ENCODE measurements at places on chromosomes 2 and 18.

DNA sequence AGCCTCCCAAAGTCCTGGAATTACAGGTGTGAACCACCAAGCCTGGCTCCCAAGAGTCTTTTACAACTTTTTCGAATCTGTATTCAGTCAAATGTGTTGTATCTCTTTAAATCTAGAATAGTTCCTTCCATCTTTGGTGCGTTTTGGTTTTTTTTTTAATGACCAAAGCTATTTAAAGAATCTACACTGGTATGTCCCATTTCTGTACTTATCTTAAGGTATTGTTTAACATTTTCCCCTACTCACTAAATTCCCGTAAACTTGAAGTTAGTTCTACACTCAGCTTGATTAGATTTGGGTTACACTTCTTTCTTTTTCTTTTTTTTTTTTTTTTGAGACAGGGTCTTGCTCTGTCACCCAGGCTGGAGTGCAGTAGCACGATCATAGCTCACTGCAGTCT, 63.8 kb downstream of the TMEM237 start:
- DNase-seq: no peak

GRCh38 chr2:106208874-106209273, 14.8 kb upstream of the UXS1 start:
- no peak for DNase-seq

DNA sequence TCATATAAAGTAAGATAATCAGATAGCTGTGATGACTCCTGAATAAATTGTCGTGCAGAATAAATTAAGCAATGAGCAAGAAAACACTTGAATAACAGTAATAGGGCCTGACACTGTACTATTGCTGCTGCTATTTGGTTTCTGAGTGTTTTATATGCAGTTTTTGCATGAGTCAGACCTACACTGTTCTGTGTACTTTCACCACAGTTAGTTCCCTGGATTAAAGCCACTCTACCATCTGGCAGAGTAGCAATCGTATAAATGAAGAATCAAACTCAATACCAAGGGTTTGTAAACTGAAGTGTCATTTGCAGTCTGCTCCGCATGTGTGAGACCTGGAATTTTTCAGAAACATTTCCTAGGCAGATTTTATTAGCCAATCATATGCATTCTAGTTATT, 398.6 kb upstream of the CDH7 start:
- no peak for DNase-seq

GRCh38 chr2:60552078-60552850, 1.2 kb downstream of the BCL11A start:
- no peak for DNase-seq

GRCh38 chr2:20175267-20175666, 49.7 kb downstream of the SDC1 start:
- no peak for DNase-seq

GRCh38 chr2:179655627-179656026, 205.8 kb downstream of the ZNF385B start:
- no peak for DNase-seq

GRCh38 chr18:52465391-52465790, 125.4 kb downstream of the DCC start:
- no peak for DNase-seq

DNA sequence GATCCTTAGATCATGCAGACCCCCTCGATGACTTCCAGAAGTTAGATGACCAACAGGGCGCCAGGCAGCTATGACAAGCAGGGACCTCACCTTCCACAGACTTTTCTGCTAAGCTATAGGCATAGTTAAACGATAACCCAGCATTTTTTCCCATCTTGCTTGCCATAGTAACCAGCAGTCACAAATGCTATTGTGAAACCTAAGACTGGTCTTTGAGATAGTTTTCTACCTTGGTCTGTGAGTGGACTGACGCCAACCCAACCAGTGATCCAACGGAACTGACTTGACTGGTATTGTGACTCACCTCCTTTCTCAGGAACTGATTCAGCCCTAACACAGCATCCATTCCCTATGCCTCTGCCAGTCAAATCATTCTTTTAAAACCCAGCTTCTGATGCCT, 361.2 kb downstream of the LRRTM4 start:
- no peak for DNase-seq

- DNase-seq: no peak
Measured at GRCh38 chr2:9639000-9639602, 8.3 kb upstream of the YWHAQ start.

DNA sequence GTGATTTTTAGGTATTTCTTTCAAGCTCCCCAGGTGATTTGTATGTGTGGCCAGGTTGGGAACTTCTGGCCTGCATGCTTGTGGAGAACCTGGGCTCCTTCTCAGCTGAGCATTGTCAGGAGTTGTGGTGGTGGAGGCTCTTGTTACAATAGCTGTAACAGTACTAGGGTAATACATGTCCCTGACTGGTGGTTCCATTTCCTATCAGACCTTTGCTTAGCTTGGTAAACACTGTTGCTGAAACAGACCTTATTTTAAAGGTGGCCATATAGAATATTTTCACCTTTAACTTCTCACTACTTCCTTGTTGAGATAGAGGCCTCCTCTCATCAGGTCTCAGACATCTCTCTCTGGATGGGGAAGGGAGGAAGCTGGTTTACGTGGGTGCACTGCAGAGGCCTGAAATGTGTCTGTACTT, 79.2 kb downstream of the SETBP1 start:
- no peak for DNase-seq

- DNase-seq: no peak
Measured at GRCh38 chr2:206764673-206765241, 371 bp downstream of the MDH1B start.

DNA sequence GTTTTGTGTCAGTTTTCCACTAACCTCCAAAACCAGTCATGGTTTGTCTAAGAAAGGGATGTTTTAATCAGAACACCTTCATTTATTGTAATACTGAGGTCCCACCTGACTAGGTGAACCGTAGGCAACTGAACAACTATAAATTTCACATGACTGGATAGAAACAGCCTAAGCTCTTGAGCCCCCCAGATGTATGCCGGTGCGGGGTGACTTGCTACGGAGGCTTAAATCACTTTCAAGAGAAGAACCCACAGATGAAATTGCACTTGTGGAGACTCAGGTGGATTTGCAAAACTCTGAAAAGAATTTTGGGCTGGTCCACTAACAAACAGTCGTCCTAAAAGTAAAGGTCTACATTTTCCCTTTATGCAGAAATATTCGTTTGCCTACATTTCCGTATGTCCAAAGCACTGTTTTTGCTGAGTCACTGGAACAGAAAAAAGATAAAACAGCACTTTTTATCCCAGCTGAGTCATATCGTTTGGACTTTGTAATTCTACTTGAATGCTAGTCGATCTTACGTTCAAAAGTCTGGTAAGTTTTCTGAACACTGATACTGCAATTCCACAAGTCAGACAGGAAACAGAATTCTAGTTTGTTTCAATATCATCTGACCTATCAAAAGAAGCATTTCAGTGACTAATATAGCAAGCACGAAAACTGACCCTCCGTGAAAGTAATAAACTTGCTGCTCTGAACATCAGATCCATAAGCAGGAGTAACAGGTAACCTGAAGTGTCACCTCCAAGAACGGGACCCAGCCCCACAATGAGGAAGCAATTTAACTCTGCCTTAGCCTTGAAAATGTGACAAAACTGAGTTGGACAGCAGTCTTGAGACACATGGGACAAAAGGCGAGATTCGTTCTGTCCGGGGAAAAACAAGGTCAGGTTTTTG, 18.1 kb downstream of the ZNF516 start:
- no peak for DNase-seq

DNA sequence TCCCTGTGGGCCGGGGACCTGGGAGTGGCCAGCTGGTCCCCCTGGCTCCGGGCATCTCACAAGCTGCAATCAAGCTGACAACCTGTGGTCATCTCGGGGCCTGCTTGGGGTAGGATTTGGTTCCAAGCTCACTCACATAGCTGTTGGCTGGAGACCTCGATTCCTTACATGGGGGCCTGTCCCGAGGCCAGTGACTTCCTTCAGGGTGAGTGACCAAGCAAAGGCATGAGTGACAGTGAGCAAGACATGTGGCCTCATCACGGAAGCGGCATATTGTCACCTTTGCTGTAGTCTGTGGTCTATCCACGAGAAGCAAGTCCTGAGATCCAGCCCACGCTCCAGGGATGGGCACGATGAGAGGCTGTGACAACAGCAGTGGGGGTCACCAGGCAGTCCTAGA, 131.4 kb upstream of the ID2 start:
- DNase-seq: no peak

- no peak for DNase-seq
Measured at GRCh38 chr18:1013951-1014350, 109.3 kb downstream of the ADCYAP1 start.

DNA sequence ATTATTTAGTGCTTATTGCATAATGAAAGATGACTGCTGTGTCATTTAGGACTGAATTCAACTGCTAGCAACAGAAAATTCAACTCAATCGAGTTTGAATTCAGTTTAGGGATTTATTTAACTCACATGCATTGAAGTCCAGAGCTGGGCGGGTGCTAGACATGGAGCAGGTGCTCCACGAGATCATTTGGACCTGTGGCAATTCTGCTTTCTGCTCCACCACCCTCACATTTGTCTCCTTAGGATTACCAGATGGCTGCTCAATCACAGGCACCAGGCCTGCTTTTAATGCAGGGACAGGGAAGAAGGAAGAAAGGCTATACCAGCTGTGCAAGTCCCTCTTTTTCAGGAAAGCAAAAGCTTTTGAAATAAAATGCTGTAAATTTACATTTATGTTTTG, 572.9 kb upstream of the SLC8A1 start:
- no peak for DNase-seq

DNA sequence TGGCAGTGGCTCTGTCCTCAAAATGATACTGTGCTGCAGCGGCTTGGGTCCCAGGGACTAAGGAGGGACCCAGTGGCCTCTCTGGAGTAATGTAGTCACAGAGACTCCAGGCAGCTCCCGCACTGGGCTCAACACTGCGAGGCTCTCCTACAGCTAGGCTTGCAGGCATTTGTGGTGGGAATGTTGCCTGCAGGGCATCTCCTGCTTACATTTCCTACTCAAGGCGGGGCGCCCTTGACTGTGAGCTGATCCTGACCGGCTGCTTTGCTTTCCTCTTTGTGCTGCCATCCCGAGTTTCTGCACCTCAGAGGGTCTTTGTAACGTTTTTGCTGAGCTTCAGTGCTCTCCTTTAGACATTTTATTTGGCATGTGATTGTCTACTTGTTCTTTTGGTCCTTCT, 177.4 kb upstream of the FN1 start:
- DNase-seq: no peak

- no peak for DNase-seq
Measured at GRCh38 chr18:54766634-54767033, 61.6 kb upstream of the RAB27B start.

DNA sequence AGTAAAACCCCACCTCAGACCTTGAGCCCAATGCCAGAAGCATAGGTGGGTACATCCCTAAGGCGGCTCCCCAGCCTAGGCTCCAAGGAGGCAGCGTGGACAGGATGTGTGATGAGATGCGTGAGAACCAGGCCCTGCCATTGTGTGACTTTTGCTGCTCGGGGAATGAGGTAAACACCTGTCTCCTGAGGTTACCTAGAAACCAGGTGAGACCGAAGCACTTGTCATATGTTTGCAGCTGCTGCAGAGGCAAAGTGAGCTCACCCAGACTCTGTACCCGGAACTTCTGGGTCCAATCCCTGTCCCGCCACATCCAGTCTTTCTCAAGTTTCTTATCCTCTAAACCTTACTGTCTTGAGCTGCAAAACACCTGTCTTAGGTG, 3.4 kb downstream of the FBLN7 start:
- no peak for DNase-seq

- no peak for DNase-seq
Measured at GRCh38 chr2:37189452-37190153, 1.1 kb upstream of the SULT6B1 start.

DNA sequence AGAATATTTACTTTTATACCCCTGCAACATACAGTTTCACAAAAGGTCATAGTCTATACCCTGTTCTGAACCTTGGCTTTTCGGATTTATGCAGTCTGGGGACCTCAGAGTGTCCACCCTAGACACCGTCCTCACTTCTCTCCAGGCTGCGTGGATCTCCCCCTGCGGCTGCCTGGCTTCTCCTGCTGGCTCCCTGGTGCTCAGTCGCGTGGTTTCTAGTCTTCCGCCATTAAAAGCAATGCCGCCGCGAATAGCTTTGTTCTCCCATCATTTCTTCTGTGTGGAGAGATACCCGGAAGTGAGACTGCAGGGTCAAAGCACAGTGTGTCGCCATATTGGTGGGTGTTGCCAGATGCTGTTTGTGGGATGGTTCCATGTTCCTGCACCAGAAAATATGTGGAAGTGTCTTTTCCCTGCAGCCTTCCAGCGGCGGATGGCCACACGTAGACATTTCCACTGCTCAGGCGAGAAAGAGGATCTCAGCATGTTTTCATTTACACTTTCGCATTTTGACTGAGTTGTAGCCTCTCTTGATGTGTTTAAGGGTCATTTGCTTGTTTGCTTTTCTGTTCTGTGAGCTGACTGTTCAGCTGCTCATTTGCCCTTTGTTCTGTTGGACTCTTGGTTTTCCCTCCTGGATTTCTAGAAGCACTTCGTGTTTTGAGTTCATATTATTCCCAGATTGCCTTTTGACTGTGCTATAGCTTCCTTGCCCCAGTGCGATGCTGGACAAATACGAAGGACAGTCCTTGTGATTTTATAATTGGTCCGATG, 22.9 kb upstream of the ASB1 start:
- DNase-seq: no peak

DNA sequence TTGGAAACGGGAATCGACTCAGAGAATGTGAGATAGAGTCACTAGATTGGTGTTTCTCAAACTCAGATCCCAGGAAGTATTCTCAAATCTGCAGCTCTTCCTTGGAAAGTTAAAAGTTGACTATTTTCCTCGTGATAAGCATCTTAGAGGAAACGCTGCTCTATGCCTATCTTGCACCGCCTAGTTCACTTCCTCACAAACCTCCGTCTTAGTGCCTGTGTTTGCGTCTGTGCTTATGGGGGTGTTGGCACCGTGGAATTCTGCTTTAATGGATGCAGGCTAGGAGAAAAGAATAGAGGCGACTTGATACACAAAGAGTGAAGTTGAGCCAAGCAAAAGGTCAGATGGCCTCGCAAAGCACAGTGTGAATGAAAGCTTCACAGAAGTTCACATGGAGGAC, 255.3 kb upstream of the ID2 start:
- DNase-seq: no peak

DNA sequence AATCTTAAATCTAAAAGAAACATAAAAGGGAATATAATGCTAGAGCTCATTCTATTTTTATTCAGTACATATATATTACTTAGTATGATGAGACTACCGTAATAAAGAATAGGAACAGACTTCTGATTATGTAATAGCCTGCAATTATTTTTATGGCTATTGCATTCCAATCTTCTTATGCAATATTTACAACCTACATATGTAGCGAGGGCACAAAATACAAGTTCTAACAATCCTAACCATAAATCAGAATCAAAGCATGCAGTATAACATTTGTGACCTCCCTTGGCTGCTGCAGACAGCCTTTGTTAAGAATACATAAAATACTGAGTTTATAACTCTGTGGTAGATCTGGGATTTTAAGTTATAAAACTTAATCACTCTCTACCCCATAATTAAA, 177.6 kb downstream of the BABAM2 start:
- DNase-seq: no peak

GRCh38 chr2:224410946-224411561, 9.1 kb upstream of the FAM124B start:
- no peak for DNase-seq
